ENCODE measurements at places on chromosomes 6 and 20. TPM values are rescaled to one million over a fixed set of nuclear protein-coding genes. Genes with fewer than 3 reads are reported as not detected.

DEFB112 gene
- not detected for polyA plus RNA-seq

ISM1 gene
- polyA plus RNA-seq = 0.76 TPM

TMC2 gene
- polyA plus RNA-seq = not detected

GSTA2 gene
- 383 TPM for polyA plus RNA-seq

PRSS35 gene
- 28.1 TPM for polyA plus RNA-seq

RBBP8NL gene
- 6.4 TPM for polyA plus RNA-seq

BPIFB1 gene
- polyA plus RNA-seq = 0.85 TPM

CASP8AP2 gene
- 8.6 TPM for polyA plus RNA-seq

ZGPAT gene
- polyA plus RNA-seq = 41.7 TPM

SLC32A1 gene
- not detected for polyA plus RNA-seq

QKI gene
- polyA plus RNA-seq = 38.0 TPM

DNA sequence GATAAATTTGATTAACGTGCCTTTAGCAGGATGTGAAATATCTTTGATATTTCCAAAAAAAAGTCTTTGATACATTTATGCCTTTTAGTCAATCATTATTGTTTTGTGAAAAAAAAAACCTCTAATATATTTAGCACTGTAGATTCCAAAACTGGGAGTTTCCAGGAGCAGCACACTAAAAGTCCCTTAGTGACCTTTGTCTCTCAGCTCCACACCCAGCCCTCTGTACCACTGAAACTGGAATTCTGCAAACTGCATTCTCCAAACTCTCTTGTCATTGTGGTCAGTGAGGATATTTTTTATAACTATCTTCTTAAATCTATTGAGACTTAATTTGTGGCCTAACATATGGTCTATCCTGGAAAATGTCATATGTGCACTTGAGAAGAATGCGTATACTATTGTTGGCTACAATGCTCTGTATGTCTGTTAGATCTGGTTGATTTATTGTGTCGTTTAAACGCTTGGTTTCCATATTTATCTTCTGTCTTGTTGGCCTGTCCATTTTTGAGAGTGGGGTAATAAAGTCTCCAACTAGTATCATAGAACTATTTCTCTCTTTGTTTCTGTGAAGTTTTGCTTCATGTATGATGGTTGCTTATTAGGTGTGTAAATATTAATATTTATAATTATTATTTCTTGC lies 73.2 kb upstream of the CNKSR3 start:
- no peak for DNase-seq

DNA sequence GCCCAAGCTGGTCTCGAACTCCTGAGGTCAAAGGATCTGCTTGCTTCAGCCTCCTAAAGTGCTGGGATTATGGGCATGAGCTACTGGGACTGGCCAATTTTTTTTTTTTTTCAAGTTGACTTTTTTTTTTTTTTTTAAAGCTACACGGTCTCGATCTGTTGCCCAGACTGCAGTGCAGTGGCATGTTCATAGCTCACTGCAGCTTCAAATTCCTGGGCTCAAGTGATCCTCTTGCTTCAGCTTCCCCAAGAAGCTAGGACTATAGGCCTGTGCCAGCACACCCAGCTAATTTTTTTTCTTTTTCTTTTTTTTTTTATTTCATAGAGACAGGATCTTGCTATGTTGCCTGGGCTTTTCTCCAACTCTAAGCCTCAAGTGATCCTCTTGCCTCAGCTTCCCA lies 59.5 kb downstream of the NCOA3 start:
- peak; percentile 30 for DNase-seq

GRCh38 chr20:52226370-52226769 lies 34.8 kb upstream of the ZFP64 start:
- peak; percentile 21 for DNase-seq

- peak; percentile 53 for DNase-seq
Observed at GRCh38 chr6:110331816-110332215, 26.3 kb downstream of the METTL24 start.

GRCh38 chr20:56222945-56223344 lies 25.6 kb upstream of the MC3R start:
- DNase-seq = no peak

DNA sequence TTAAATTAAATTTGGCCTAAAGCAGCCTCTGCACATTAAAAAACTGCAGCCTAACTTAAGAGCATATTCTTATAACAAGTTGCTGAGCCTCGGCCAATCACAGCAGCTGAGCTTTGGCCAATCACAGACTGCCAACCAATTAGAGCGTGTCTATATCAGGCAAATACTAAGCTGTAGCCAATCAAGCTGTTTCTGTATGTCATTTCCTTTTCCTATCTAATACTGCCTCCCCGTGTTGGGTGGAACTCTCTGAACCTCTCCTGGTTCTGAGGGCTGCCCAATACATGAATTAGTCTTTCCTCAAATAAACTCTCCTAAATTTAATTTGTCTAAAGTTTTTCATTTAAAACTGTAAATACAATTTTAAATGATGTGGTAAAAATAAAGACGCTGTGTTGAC lies 3.9 kb upstream of the TMEM244 start:
- no peak for DNase-seq

GRCh38 chr6:148223424-148223842 lies 119.2 kb upstream of the SASH1 start:
- DNase-seq = no peak

DNA sequence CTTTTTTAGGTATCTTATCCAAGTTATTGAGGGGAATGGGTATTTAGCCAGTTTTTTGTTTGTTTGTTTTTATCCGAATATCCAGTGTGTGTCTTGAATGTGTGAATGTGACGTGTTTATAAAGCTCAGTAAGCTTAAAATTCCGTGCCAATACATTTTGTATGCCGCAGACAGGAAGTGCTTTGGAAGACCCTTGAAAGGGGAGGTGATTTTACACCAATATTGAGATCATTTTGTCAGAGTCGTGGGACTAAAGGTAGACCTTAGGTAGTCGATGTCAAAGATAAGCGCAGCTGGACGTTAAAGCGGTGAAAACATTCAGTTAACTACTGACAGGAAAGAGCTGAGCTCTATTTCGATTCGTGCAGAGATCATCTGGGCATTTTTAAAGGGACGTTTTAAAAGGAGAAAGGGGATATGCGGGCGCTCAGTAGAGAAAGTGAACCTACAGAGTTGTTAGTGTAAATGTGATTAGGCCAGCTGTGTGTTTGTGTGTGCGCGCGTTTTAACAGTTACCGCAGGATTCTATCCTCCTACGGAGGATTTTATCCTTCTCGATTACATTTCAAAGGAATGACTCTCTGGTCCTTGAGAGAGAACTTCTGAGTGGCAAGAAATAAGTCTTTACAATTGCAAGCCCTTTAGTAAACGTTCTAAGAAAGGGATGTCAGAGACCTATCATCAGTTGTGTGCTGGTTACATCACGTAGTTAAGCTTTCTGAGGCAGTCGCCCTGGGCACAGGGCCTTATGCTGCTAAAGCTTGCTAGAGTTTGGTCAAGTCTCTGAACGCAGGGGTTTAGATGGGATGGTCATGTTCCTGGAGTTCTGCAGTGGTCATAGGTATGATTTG lies 625 bp upstream of the ECHDC1 start:
- DNase-seq = peak; percentile 28

DNA sequence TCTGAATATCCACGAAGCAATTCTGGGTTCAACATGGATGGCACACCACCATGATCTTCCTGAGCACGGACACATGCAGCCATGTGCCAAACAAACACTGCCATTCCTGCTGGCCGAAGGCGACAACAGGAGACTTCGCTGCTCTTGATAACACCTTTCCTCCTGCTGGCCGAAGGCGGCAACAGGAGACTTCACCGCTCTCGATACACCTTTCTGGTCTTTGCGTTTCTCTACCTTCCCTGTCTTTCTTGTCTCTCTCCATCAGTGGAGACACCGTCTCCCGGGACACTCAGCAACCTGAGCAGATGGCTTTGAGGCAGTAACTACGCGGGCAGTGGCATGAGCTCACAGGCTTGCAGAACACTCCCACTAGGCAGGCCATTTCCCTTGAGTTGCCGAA lies 54.9 kb upstream of the MPC1 start:
- no peak for DNase-seq

GRCh38 chr20:16821211-16822089 lies 73.3 kb downstream of the OTOR start:
- DNase-seq = peak; percentile 60

DNA sequence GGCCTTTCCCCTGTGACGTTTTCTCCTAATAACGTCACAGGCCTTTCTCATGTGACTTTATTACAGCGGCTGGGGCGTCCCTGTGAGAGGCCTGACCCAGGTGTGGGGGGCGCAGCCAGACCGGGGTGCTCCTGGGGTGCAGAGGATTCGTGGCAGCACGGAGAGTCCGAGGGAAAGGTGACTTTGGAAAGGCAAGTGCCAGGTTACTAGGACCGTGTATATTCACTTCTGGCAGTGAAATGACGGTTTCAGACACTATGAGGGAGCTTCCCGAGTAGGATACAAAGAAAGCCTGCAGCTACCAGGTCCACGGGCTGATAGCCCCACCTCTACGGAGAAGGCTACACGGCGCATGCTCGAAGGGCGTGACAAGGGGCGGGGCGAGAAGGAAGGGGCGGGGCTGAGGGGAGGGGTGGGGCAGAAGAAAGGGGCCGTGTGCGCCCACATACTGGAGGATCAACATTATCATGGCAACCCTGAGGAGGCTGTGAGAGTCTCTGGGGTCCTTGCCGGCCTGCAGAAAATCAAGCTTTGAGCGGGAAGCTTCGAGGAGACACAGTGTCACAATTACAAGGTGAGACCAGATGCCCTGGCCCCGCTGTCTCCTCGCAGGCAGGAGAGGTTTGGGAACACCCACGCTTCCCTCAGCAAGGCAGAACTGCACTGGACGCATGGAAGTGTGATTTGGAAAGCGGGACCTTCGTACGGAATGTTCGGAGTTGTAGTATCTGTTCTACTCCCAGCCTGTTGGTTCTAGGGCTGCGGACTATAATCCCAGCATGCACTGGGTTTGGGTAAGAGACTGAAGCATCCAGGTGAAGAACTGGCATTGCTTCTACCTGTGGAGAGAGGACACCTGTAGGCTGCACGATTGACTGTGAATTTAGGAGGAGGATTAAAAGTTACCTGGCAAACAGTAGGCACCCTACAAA lies 54.4 kb upstream of the ZNF337 start:
- DNase-seq = no peak

DNA sequence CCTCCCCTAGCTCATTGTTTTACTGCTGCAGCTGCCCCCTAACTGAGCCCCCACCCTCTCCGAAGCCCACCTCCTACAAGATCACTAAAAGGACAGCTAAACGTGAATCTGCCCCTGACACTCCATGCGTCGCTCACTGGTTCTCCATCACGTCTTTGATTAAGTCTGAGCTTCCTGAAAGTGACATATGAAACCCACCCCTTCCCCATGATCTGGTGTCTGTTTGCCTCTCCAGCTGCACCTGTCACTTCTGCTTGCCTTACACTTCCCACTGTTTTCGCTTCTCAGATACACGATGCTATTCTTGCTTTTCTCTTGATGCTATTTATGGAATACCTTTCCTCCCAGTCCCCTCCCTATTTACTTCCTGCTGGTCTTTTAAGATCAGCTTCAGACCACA lies 8.0 kb upstream of the PERP start:
- no peak for DNase-seq

- peak; percentile 77 for DNase-seq
Observed at GRCh38 chr20:45337367-45338120, 10.7 kb downstream of the SDC4 start.

DNA sequence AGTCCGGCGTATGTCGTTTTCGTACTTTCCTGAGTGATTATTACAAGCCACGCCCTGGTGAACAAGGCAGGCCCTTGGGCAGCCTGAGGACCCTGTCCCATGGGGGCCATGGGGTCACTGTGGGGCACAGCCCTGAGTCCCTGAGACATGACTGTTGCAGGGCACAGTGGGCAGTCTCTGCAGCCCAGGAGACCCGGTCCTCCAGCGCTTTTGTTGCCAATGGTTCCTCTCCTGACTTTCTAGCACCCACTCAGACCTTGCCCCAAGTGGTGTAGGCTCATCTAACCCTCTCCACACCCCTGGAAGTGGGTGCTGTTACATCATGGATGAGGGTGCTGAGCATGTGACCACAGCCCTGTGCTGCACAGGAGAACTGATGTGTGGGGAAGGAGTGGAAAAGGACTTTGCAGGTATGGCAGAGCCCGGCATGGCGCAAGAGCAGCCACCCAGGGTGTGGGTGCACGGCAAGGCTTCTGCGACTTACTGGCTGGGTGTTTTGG lies 319.5 kb downstream of the TAF4 start:
- DNase-seq = no peak

DNA sequence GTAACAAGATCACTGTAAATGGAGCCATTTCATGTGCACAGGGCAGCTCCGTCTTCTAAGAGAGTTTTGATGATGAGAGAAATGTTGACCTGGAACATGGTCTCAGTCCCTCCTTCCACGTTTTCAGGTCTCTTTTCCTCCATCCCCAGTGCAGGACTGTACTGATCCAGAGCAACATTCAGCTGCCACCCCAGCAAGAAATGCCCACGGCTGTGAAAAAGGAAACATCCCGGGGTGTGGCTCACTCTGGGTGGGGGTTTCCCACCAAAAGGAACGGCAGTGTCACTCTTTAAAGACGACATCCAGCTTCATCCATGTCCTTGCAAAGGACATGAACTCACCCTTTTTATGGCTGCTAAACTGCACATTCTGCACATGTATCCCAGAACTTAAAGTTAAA lies 92.6 kb downstream of the ERMARD start:
- no peak for DNase-seq

GRCh38 chr20:23309781-23310180 lies 40.8 kb upstream of the NXT1 start:
- no peak for DNase-seq
